ENCODE measurements at places on chromosomes 3 and 15.

GRCh38 chr3:21704796-21705195, 46.2 kb downstream of the ZNF385D start:
- no peak for DNase-seq

DNA sequence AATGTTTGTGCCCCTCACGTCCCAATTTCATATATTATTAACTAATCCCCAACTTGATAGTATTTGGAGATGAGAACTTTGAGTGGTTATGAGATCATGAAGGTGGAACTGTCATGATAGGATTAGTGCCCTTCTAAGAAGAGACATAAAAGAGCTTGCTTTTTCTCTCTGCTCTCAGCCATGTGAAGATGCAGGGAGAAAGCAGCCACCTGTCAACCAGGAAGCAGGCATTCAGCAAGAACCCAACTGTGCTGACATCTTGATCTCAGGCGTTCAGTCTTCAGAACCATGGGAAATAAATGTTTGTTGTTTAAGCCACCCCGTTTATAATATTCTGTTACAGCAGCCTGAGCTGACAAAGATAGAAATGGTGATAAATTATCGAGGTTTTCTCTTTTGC, 278.7 kb upstream of the KCNMB2 start:
- DNase-seq = no peak

- DNase-seq = no peak
Observed at GRCh38 chr3:127237835-127238234, 44.9 kb downstream of the PRR23E start.

- DNase-seq = no peak
Observed at GRCh38 chr3:106635271-106635670, 742.0 kb upstream of the CCDC54 start.

DNA sequence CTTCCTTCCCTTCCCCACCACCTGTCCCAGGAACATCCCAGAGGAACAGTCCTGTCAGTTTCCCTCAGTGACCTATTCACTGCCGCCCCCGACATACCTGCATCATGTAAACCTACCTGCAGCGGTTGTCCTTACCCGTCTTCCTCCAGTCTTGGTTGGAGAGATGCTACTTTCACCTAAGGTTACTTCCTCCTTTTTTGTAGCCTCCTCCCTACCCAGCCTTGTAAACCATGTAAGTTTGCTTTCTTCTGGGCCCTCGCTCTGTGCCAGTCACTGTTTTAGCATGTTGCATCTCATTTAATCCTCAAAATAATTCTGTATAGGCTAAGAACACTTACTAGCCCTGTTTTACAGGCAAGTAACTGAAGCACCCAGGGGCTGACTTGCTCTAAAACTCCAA, 58.3 kb downstream of the GPR171 start:
- DNase-seq = no peak

DNA sequence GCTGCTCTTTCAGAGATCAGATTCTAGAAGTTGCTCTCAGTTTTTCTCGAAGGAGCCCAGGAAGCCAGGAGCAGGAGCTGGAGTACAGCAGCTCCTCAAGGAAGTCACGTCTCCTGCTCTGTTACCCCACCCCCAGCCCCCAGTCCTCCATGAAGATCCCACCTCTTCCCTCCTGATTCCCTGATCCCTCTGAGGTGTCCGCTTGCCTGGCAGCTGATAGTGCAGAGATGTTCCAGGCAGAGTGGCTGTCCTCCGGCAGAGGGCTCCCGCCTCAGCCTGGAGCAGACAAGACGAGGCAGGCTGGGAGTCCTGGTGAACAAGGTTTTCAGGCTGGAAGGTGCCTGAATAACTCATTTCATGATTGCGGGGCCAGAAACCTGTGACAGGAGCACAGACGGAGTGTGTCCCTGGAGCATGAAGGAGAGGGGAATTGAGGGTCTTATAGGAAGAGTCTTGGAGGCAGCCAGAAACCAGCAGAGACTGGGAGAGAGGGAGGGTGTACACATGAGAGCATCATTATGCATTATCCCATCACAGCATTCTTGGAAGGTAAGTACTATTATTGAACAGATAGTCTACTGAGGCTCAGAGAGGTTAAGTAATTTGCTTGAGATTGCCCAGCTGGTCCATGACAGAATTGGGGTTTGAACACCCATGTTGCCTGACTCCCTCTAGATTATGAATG, 1.2 kb downstream of the HRH1 start:
- DNase-seq = peak; percentile 47

DNA sequence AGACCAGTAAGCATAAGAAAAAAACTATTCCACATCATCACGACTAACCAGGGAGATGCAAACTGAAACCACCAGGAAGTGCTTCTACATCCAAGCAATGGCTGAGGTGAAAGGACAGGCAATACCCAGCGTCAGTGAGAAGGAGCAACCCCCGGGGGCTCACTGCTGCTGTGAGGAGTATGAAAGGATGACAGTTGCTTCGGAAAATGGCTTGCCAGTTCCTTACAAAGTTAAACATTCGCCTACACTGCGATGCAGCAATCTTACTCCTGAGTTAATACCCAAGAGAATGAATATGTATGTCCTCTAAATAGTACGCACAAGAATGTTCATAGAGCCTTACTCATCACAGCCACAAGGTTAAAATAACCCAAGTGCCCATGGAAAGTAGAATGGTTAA, 13.3 kb upstream of the PLXNA1 start:
- DNase-seq = no peak

DNA sequence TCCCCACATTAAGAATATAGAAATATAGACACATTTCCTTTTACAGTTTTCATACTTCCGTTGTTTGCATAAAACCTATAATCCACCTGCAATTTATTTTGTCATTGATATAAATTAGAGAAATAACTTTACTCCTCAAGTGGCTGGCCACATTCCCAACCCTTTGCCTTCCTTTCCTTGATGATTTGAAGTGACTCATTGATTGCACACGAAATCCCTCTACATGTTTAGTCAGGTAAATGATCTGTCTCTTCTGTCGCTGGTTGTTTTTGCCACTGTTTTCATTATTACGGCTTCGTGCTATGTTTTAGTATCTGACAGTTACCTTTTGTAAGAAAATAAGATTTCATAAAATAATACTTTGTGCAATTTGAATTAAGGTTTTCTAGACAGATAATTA, 272.2 kb upstream of the NR2E3 start:
- no peak for DNase-seq

- DNase-seq = no peak
Observed at GRCh38 chr15:69474846-69475455, 22.3 kb downstream of the RPLP1 start.

DNA sequence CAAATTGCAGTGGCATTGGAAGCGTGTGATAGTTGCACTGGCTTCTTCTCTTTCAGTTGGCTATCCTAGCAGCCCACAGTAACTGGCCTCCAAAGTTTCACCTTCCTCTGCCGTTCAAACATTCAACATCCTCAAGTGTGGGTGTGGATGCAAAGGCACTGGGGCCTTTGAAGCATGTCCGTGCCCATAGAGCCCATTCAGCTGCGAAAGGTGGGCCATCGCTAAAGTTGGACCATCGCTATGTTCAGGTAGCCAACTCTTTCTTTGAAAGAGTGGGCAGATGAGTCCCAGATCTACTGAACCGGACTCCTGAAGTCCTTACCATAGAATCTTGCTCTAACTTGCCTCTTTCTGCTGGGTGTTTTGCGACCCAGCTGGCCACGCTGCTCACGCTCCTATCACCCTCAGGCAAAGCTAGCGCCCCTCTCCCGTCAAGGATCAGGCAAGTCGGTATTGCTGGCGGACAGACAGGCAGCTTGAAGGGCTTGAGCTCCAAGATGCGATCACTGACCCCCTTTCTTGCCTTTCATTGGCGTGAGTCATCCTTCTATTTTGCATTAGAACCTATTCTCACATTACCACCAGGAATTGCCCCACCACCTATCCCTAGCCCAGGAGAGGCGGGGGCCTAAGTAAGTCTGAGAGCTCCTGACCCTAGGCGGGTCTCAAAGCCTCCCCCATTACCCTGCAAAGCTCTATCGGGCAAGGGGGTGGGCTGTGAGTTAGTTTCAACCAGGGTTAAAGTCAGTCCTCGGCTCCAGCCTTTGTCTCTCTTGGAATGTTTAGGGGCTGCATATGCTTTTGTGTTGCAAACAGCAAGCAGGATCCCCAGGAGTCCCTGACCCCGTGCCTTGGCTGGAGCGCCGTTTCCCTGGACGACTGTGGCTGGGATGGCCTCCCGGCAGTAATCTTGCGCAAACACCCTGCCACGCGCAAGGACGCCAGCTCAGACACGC, 28.7 kb downstream of the ZIC4 start:
- no peak for DNase-seq

GRCh38 chr3:145116769-145117168, 1044.2 kb downstream of the PLOD2 start:
- no peak for DNase-seq

- DNase-seq = no peak
Observed at GRCh38 chr3:60992395-60992794, 258.9 kb downstream of the FHIT start.

- DNase-seq = no peak
Observed at GRCh38 chr3:56406826-56407515, 61.3 kb downstream of the ERC2 start.

- no peak for DNase-seq
Observed at GRCh38 chr15:33826201-33826600, 142.1 kb upstream of the CHRM5 start.

DNA sequence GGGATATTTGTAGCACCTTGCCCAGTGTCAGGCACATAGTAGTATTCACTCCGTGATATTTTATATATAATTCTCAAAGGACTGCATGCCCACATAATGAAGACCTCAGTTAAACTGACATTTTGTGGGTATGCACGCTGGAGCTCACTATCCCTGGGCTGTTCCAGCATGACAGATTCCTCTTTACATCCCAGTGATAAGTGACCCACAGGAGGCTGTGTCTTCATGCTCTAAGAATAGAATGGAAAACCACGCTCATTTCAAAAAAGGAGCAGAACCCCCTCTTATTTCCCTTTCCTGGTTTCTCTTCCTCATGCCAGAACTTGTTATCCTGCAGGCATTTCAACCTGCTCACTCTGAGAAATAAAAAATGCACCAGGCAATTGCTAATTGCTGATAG, 717.5 kb downstream of the AGBL1 start:
- DNase-seq = no peak

DNA sequence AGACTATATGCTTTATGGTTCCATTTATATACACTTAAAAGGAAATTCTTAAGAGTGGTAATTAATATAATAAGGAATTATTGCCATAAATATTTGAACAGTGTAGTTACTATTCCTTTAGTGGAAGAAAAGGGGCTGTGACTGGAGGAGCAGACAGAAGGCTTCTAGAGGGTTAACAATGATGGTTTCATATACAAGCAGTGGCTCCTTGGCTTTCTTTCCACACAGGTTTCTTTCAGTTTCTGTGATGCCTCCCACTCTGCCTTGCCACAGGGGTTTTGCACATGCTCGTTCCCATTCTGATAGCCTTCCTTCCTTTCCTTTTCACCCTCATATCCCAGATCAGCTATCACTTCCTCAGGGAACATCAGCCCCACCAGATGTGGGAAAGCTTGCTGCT, 108.8 kb upstream of the LYSMD4 start:
- no peak for DNase-seq

- no peak for DNase-seq
Observed at GRCh38 chr3:186283096-186283495, 78.9 kb downstream of the DGKG start.

DNA sequence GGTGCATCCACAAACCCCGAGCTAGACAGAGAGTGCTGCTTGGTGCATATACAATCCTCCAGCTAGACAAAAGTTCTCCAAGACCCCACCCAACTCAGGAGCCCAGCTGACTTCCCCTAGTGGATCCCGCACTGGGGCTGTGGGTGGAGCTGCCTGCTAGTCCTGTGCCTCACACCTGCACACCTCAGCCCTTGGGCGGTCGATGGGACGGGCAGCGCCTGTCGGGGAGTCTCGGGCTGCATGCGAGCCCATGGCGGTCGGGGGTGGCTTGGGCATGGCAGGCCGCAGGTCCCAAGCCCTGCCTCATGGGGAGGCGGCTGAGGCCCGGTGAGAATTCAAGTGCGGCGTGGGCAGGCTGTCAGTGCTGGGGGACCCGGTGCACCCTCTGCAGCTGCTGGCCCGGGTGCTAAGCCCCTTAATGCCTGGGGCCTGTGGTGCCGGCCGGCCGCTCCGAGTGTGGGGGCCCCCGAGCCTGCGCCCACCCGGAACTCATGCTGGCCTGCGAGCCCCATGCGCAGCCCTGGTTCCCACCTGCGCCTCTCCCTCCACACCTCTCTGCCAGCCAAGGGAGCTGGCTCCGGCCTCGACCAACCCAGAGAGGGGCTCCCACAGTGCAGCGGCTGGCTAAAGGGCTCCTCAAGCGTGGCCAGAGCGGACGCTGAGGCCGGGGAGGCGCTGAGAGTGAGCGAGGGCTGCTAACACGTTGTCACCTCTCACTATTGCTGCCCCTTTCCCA, 31.0 kb downstream of the ZNF589 start:
- DNase-seq = no peak

- no peak for DNase-seq
Observed at GRCh38 chr3:193983846-193984818, 151.8 kb upstream of the HES1 start.

- no peak for DNase-seq
Observed at GRCh38 chr15:63059075-63059474, 16.5 kb downstream of the TPM1 start.

- no peak for DNase-seq
Observed at GRCh38 chr3:143957453-143957852, 14.2 kb upstream of the DIPK2A start.

DNA sequence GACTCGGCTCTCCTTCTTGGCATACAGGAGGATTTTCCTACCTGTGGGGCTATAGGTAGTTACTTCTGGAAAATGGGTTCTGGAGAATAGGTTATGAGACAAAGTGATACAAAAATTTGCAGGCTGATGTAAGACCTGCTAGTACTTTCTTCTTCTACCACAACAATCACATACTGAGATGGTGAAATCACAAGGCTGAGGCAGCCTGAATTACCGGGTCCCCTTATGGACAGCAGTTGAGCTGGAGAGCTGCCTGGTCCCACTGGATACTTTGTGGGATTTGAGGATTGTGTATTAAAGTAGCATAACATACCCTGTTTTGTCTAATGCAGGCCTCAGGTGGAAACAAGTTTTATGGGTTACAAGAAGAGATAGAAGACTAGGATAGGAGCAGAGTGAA, 86.5 kb upstream of the FAM98B start:
- DNase-seq = no peak

Measured in neural crest cell (in vitro differentiated cells).